ENCODE measurements at places on chromosomes 12 and 14.

DNA sequence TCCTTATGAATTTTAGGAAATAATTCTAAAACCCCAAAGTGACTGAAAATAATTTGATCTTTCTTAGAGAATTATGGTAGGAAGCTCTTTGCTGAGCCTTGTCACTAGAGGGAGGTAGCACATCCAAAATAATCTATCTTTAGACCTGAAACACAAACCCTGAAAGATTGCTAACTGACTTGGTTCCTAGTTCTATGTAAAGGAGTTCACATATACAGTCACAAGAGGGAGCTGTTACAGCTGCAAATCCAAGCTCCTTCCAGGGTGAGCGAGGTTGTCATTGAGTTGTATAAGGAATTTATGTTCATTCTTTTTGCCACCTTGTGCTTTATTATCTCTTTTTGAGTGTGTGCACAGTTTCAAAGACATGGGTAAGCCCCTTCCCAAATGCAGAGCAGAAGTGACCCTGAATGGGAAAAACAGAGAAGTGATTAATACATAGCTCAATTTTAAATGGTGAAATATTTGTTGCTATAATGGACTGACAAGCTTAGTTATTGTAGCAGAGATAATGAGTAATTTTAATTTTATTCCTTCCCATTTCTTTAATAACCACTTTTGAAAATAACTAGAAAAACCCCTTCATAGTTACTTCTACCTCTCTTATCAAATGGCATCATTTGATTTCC, 387.9 kb downstream of the DAD1 start:
- no peak for DNase-seq

DNA sequence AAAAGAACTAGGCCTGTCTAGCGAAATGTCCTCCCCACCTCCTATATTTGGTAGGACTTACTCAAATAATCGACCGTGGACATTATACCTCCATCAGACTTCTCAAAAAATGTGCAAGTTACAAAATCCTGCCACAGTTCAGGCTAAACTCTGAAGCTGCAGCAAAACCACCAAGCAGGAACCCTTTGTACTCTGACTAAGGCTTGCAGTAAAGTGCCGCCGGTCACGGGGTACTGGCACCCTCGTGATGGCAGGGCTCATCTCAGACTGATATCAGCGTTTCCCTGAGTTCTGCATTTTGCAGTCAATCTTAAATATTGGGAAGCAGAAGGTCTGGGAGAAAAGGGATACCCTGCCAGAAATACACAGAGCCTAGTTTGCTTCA, 17.1 kb downstream of the SLC11A2 start:
- DNase-seq: peak; percentile 82

DNA sequence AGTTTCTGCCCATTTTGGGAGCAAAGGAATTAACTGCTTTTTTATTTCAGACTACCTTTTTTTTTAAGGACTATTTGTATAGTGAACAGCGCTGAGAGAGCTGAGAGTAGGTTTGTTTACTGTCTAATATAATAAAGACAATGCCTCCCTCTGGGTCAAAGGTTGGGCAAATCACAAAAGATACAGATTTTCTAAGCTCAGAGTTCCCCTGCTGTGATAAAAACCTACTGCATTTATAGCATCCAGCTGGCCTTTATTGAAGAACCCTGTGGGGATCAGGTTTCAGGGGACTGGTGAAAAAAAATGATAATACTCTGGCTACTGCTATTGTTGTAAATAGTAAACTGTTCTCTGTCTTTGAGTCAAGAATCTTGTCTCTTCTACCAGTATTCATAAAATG, 28.7 kb downstream of the CCDC59 start:
- DNase-seq: no peak

DNA sequence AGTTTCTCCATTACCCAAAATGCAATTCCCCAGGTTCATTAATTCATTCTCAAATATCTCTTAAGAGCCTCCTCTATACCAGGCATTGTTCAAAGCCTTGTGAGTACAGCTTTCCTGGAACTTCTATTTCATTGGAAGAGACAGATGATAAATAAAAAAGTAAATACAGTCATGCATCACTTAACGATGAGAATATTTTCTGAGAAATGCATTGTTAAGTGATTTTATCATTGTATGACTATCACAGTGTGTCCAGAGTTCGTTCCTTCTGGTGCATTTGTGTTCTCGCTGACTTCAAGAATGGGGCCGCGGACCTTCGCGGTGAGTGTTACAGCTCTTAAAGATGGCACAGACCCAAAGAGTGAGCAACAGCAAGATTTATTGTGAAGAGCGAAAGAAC, 66.0 kb downstream of the ANO4 start:
- no peak for DNase-seq

DNA sequence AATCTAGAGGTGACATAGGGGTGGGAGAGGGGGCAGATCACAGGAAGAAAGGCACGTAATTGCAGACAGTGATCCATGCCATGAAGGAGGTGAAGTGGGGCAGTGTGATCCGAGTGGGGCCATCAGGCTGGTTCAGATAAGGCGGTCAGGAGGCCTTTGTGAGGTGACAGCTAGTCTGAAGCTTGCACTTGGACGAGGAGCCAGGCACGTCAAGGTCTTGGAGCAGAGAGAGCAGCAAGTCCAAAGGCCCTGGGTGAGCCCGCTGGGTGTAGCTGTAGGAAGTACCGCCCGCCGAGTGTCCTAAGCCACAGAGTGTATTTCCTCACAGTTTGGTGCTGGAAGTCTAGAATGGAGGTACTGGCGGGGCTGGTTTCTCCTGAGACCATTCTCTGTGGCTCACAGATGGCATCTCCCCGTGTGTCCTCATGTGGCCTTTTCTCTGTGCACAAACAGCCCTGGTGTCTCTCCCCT, 23.6 kb downstream of the RHOF start:
- DNase-seq: no peak

- DNase-seq: no peak
Observed at GRCh38 chr12:130576371-130576816, 139.7 kb downstream of the RIMBP2 start.

- DNase-seq: no peak
Observed at GRCh38 chr14:91464615-91465205, 45.4 kb downstream of the PPP4R3A start.

DNA sequence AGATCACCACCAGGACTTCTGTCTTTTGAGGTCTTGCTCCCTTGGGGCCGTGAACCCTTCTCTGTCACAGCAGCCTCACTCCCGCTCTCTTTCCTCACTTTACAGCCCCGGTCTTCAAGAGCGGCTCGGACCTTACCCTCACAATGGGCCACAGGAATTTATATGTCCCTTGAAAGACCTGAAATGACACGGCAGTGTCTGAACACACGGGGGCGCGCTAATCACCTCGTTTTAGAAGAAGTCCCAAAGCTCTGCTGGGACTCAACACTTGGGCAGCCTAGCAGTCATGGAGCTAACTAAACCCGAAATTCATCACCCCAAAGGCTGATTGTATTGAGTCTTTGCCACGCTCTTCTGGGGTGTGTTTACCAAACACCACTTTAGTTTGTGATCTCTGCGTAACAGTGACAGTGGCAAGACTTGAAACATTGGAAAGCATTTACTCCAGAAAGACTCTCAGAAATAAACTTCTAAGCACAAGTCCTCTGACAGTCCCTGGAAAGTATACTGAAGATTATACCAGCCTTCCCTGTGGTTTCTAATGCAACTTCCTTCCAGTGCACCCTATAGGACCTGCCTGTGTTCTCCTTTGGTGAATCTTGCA, 29.0 kb downstream of the SERPINA11 start:
- DNase-seq: peak; percentile 18

DNA sequence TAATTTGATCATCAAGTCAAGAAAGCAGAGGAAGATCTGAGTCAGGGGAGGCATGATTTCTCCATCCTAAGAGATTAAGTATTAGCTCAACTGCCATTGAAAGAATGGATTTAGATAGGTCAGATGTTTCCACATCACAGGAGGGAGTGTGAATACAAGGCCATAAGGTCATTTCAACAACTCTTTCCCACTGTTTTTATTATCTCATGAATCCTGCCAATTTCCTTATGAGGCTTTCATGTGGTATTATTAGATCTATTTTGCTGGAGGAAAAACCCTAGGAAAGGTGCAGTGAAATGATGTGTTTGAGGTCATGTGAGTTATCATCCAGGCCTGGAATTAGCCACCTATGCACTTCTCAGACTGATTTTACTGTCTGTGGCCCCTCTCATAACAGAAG, 269.0 kb downstream of the NOVA1 start:
- no peak for DNase-seq

- no peak for DNase-seq
Observed at GRCh38 chr14:68564191-68564825, 228.6 kb downstream of the ZFP36L1 start.

DNA sequence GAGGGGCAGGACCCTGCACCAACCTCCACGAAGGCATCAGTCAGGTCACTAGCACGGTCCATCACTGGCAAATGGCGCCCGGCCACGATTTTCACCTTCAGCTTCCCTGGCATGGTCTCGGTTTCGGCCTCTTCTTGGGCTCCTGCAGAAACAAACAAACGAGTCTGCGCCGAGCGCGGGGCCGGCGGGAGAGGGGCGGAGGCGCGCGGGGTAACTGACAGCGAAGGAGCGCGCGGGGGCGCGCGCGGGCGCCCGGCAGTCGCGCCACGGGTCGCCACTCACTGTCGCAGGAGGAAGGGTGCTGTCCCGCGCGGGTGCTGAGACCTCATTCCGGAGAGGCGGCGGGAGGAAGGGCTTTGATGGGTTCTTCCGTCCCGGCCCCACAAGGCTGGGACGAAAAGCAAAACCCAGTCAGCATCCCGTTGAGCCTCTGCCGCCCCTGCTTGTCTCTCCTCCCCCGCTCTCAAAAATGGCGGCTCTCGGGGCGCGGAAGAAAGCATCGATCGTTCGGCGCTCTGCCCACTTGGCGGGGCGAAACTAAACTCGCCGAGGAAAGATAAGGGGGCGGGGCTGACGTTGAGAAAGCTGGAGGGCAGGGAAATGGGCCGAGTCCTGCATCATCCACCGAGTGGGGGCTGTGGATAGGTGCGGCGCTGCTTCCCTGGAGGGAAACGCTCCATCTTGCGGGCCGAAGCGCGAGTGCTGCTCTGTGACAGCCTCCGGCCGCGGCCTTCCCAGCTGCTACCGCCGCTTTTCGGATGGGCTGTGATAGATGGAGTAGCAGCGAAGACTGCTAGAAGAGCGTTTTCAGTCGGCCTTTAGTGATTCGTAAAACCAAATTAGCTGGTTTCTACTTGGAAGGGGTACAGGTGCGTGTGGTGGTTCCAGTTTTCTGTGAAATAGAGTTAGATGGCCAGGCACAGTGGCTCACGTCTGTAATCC, at the start of gene C2CD5:
TSS of gene C2CD5 (minus strand) at position 505 of the 942 bp plus-strand sequence. CDS start at position 113, 392 bp downstream.
- DNase-seq: peak; percentile 96

- DNase-seq: no peak
Observed at GRCh38 chr12:125674554-125675338, 609.5 kb downstream of the AACS start.

- DNase-seq: no peak
Observed at GRCh38 chr12:111408116-111408440, 2.4 kb downstream of the SH2B3 start.

DNA sequence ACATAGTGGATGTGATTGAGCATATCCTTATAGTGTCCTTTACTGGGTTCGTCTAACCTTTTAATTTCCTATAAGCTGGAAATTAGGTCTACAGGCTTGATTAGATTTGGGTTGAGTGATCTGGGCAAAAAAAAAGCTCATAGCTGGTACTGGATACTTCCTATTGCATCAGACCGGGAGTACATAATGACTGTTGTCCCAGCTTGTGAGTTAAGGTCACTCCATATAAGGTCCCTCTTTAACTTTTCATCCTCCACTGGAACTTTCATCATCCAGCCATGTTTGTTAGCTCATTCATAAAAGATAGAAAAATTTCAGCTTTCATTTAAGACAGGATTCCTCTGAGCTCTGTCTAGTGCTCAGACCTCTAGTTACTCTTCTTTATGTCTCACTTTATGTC, 80.8 kb downstream of the C14orf132 start:
- DNase-seq: no peak

- DNase-seq: no peak
Observed at GRCh38 chr12:117356048-117356447, 5.4 kb downstream of the NOS1 start.

GRCh38 chr14:51360592-51360991, 120.5 kb downstream of the TMX1 start:
- DNase-seq: no peak

All from hippocampal formation (tissue), 2 donors.